ENCODE measurements at places on chromosomes 7 and 10.

DNA sequence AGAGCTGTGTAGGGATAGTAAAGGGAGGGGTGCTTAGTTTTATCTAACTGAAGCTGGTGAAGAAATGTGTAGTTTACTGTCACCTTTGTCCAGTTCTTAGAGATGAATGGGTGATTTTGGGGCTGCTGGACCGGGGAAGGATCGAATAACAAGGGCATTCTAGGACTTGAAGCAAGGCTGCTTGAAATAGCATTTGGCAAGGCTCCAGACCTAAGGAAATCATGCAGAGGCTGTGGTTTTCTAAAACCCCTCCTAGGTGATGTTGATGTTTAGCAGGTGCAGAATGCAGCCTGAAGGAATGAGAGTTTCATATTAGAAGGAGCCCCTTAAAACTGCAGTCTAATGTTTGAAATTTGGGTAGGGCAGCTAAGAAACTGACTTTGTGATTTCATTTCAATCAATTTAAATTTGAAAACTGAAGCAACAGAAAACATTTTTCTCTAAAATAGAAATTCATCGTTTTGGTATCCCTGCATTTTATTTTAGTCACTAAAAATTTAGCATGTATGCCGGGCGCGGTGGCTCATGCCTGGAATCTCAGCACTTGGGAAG, 68.5 kb downstream of the TET1 start:
- no peak for DNase-seq

GRCh38 chr7:135666156-135666555, 3.8 kb downstream of the STMP1 start:
- no peak for DNase-seq

- no peak for DNase-seq
Observed at GRCh38 chr7:359766-360361, 69.9 kb downstream of the FOXL3 start.

DNA sequence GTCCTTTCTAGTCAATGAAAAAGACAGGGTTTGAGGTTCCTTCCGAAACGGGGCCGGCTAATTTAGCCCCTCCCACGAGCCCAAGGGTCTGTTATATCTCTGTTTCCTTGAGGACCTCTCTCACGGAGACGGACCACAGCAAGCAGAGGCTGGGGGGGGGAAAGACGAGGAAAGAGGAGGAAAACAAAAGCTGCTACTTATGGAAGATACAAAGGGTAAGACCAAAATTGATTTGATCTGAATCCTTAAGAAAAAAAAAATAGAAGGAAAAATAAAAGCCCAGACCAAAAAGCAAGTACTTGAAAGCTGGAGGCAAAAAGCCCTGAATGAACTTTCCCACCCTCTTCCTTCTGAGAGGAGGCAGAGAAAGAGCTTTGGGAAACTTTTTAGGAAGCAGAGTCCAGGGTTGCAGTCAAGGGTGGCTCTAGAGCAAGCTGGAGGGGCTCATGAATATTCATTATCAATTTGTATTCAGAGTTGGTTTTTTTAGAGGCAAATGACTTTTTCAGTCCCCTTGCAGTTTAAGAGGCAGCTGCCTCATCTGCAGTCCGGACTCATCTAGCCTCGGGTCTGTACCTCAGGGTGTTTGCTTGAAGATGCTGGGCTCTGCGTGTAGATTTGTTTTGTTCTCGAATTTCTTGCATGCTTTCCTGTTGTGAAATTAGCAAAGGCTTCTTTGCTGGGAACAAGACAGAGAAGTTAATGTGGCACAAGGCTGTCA, at the start of gene ENTPD1:
Gene ENTPD1 (plus strand): TSS at position 123 of the 721 bp plus-strand sequence. CDS start 77 bp downstream, at position 200.
- DNase-seq, result no peak

- DNase-seq, result no peak
Observed at GRCh38 chr10:73537288-73537687, 41.5 kb upstream of the PPP3CB start.

GRCh38 chr7:74029991-74030415, 2.0 kb downstream of the ELN start:
- no peak for DNase-seq

DNA sequence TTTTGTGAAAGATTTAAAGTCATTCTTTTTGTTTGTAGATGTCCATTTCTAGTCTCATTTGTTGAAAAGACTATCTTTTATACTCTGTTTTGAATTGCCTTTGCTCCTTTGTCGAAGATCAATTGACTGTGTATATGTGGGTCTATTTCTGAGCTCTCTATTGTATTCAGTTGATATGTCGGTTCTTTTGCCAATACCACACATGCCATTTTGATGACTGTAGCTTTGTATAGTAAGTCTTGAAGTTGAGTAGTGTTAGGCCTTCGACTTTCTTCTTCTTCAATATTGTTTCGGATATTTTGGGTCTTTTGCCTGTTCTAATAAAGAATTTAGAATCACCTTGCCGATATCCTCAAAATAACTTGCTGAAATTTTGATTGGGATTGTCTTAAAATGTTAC, 104.5 kb downstream of the CCSER2 start:
- no peak for DNase-seq

- no peak for DNase-seq
Observed at GRCh38 chr10:45096001-45096400, 95.3 kb downstream of the ZNF22 start.

GRCh38 chr10:125134483-125134848, 25.9 kb downstream of the CTBP2 start:
- no peak for DNase-seq

- DNase-seq, result no peak
Observed at GRCh38 chr7:6530626-6531491, 20.4 kb downstream of the GRID2IP start.

DNA sequence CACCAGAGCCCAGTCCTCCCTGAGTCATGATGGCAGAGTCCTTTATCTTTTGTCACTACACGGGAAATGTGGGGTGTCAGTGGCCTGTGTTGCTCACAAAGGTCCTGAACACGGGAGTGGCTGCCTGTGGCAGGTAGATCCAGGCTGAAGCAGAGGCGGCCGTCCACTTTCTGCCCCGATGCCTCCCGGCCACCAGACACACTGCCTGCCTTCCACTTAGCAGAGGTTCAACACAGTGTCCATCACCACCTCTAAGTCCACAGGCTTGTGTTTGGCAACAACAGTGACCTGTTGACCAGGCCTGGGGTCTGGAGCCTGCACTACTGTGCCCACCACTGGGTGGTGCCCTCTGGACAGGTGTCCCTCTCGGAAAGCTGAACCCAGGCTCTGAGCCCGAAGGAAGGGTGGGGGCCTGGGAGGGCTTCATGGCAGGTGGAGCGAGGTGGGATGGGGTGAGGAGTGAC, 49.9 kb upstream of the CAMK2B start:
- DNase-seq, result no peak

DNA sequence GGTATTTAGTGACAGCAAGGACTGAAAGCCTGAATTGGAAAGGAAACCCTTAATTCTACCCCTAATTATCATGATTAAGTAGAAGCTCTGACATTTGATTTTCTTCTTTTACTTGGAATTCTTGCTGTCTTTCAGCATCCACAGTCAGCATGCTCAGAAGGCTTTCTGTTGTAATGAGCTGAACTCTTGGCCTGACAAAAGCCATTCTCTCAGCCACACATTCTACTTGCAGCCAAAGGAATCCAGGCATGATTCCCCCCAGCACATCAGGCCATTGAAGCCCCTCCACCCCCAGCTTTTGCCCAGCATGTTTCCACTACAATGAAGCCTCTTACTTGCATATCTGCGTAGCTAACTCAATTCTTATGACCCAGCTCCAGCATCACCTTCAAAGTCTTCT, 94.3 kb upstream of the FRMD4A start:
- no peak for DNase-seq

- no peak for DNase-seq
Observed at GRCh38 chr10:99654390-99655175, 4.7 kb upstream of the ENTPD7 start.

DNA sequence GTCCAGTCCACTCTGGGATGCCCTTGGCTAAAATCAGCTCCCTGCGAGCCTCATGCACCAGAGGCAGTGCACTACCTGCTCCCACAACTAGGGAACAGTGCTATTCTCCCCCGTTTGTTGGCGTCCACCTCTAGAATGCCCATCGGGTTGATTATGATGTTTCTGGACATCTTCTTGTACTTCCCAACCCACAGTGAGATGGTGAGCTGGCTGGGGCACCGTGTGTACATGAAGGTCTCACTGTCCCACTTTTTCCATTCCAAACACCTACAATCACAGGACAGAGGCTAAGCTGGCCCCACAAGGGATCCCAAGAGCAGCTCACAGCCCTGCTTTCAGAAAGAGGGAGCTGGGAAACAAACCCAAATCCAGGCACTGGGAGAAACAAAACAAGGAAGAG, 126.2 kb upstream of the ZNF92 start:
- DNase-seq, result no peak

- DNase-seq, result no peak
Observed at GRCh38 chr7:105621617-105622016, 40.3 kb upstream of the EFCAB10 start.

DNA sequence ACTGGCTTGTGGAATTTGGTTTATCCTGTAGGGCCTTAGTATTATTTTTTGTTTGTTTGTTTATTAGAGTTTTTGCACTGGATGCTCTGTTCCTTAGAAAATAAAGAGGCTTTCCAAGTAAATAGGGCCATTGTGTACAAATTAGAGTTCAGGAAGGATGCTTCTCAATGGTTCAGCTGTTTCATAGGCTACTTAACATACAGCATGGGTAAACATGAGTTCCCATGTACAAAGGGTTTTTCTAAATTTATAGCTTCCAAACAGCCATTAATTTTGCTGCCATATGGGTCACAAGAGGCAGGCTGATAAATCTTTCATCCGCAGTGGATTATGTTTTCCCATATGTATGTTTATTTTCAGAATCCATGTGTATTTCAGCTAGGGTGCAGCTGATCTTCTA, 121.6 kb upstream of the WDR11 start:
- no peak for DNase-seq

GRCh38 chr7:32591938-32592337, 96.6 kb downstream of the AVL9 start:
- DNase-seq, result no peak

GRCh38 chr7:85520175-85520574, 333.3 kb upstream of the SEMA3D start:
- DNase-seq, result no peak

- no peak for DNase-seq
Observed at GRCh38 chr10:58486821-58487220, 25.9 kb upstream of the BICC1 start.

DNA sequence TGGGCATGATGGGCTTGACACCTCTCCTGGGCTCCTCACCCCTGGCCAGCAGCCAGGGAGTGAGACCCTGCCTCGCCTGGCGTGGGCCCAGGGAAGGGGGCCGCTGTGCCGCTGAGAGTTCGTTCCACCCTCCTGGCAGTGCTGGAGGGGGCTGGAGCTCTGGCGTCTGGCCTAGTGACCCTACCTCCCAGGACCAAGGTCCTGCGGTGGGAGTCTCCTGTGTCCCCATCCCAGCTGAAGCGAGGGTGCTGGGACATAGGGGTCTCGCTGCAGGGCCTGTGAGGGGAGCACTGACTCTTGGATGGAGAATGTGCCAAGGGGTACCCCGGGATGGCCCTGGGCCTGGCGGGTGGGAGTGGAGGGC, 1.2 kb downstream of the GTF2IRD1 start:
- no peak for DNase-seq

GRCh38 chr10:124713679-124714255, 30.4 kb downstream of the FAM53B start:
- DNase-seq, result no peak

DNA sequence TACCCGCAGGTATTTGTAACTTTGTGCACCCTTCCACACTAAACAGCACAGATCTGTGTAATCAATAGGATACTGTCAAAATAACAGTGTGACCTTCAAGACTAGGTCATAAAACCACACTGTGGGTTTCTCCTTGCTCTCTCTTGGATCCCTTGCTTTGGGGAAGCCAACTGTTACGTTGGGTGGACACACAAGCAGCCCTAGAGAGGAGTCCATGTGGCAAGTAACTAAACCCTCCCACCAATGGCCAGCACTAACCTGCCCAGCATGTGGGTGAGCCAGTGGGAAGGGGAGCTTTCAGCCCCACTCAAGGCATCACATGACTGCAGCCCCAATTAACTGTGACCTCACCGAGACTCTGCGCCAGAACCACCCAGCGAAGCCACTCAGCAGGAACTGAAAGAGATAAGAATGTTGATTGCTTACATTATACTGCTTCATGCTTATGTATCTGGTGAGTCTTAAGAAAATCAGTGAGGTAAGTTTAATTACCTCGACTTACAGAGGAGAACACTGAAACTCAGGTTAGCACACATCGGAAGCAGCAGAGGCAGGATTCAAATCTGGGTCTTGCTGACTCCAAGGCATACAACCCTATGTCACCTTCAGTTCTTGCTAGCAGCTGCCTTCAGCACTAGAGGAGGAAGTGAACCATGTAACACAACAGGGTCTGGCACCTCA, 9.4 kb upstream of the ZC3HAV1 start:
- DNase-seq, result peak; percentile 69

GRCh38 chr10:129030996-129031843, 435.8 kb upstream of the MGMT start:
- DNase-seq, result peak; percentile 29

DNA sequence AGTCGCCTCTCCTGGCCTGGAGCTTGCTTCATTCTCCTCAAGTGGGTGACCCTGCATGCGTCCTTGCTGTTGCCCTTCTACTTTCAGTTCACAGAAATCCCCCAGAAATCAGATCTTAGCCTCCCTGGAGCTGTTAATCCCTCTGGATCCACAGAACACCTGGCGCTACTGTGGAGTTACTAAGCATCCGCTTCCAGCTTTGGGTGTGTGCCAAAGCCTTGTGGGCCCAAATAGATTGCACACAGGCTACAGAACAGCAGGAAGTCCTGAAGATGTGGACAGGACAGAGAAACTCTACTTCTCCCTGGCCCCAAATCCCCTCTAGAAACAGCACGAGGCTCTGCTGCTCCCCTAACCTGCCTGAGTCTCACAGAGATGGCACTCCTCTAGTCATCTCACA, 36.6 kb upstream of the PDLIM1 start:
- DNase-seq, result no peak

DNA sequence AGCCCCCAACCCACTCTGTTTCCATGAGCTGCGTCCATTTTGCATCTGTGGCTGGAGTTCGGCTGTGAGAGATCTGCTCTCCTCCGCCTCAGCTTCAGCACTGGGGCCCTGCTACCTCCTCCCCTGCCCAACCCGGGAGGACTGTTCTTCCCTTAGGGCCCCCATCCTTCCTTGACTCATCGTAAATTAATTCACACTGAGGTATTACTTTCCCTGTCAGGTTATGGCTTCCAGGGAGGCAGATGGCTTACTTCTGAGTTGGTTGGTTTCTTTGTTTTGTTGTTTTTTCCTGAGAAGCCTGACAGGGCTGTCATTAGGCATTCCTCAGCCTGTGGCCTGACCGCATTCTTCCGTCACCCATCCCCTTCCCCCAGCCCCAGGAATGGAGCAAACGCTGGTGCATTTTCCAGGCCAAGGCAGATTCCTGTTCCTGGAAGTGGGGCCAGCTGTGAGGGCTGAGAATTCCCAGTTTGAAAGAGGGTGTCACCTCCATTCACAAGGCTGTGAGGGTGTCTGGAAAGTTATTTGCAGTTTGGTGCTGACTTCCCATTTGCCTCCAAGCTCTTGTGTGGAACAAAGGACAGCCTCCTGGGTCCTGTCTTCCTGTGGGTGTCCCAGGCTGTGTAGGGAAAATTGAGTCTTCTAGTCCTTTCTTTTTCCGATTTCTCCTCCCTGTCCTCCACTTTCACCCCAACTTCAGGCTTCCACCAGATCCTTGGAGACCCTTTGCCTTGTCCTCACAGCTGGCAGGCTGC, 11.7 kb downstream of the CPA5 start:
- no peak for DNase-seq

- DNase-seq, result no peak
Observed at GRCh38 chr7:126988022-126988421, 264.7 kb downstream of the GRM8 start.
